ENCODE measurements at places on chromosomes 12 and 14. TPM values are rescaled to one million over a fixed set of nuclear protein-coding genes. Genes with fewer than 3 reads are reported as not detected.

DNA sequence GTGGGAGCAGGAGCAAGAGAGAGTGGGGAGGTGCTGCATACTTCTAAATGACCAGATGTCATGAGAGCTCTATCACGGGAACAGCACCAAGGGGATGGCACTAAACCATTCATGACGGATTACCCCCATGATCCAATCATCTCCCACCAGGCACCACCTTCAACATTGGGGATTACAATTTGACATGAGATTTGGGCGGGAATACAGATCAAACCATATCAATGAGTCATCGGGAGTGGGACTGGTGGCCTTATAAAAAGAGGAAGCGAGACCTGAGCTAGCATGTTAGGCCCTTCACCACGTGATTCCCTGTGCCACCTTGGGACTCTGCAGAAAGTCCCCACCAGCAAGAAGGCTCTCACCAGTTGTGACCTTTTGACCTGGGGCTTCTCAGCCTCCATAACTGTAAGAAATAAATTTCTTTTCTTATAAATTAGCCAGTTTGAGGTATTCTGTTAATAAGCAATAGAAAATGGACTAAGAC lies 28.7 kb downstream of the COX8C start:
- DNase-seq, result no peak

DNA sequence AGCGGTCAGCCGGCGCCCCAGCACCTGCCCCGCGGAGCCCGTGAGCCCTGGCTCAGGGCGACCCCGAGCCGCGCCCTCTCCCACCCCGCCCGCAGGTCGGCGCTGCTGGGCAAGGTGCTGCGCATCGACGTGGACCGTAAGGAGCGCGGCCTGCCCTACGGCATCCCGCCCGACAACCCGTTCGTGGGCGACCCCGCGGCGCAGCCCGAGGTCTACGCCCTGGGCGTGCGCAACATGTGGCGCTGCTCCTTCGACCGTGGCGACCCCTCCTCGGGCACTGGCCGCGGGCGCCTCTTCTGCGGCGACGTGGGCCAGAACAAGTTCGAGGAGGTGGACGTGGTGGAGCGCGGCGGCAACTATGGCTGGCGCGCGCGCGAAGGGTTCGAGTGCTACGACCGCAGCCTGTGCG lies 14.4 kb downstream of the HHIPL1 start:
- DNase-seq, result no peak

DNA sequence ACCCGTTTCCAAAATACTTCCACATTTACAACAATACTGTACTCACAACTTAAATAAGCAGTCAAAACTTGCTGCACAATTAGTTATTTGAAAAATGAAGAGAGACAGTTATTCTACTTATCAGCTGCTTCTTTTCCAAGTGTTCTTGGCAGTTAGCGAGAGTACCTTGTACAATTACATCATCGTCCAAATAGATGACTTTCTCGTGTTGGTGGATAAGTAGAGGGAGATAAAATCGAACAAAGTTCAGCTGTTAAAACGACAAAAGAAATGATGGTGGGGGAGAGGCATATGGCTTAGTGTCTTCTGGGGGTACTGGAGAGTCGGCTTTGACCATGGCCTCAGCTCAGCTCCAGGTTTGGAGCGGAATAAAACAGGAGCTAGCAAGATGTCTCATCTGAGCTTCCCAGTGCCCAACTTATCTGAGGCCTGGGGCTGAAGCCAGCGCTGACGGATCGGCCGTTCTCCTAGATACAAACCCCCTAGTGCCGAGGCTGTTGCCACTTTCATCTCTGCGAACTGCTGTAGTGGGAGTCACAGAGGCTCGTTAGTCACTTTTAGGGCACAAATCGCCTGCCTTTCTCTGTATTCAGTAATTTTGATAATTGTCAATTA lies 31.7 kb downstream of the TDG start:
- no peak for DNase-seq

GRCh38 chr12:78096909-78097597 lies 266.4 kb downstream of the NAV3 start:
- DNase-seq, result no peak

Gene MYH6
- not detected for total RNA-seq

Gene LTBP2
- total RNA-seq, result 1.2 TPM

- no peak for DNase-seq
These were observed 207.7 kb upstream of the PLEKHG7 start for GRCh38 chr12:92495108-92495507.

Gene GRIP1
- total RNA-seq, result 122 TPM

GRCh38 chr12:114697741-114698565 lies 14.0 kb upstream of the TBX3 start:
- DNase-seq, result no peak

Gene PTCSC3
- not detected for total RNA-seq

- DNase-seq, result no peak
These were observed 28.4 kb upstream of the SFSWAP start for GRCh38 chr12:131682510-131682895.

DNA sequence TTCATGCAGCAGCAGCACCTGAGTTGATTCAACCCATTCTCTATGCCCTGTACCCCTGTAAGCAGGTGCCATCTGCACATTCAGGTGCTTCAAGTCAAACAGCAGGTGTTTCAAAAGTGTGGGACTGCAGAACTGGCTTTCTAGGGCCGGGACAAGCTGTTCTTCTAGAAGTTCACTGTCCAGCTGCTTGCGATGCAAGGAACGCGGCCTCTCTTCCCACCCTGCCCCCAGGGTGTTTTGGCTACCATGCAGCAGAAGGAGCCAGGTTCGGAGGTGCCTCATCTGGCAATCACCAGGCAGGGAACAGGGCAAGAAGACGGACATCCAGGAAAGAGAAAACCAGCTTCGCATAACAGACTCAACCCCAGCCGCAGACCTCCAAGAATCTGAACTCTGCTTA lies 35.2 kb downstream of the TMEM132D start:
- no peak for DNase-seq

Gene TSPAN11
- 2.9 TPM for total RNA-seq

DNA sequence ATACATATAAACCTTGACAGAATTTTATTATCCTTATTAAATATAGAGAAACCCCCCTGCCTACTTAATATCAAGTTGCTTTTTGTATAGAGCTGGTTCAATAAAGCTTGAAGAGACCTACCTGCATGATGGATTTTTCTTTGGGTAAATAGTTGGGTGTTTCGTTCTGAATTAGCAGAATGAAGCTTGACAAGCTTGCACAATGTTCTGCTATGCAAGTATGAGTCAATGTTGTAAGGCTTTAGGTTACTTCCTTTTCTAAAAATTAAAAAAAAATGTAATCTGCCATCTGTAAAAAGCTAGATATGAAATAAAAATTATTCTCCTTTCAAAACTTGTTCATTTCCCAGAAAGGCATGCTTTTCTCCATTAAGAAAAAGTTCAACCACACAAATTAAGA lies 1662.6 kb upstream of the SEL1L start:
- no peak for DNase-seq

Gene RDH11
- total RNA-seq, result 128 TPM

DNA sequence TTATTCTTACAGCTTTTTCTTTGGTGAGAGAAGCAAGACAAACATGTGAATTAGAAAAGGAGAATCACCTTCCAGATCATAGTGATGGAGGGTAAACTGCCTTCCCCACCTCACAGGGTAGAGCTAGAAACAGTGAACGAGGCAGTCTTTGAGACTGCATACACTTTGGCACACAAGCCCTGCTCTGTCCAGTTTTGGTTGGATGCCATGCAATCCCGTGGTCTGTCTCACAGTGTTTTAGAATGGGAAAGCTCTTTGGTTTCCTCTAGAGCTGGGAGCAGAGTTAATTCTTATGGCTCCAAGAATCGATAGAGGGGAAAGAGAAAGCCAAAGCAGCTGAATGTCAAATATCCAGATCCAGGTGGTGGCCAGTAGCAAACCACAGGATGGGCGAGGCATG lies 21.9 kb downstream of the TDP1 start:
- DNase-seq, result no peak

DNA sequence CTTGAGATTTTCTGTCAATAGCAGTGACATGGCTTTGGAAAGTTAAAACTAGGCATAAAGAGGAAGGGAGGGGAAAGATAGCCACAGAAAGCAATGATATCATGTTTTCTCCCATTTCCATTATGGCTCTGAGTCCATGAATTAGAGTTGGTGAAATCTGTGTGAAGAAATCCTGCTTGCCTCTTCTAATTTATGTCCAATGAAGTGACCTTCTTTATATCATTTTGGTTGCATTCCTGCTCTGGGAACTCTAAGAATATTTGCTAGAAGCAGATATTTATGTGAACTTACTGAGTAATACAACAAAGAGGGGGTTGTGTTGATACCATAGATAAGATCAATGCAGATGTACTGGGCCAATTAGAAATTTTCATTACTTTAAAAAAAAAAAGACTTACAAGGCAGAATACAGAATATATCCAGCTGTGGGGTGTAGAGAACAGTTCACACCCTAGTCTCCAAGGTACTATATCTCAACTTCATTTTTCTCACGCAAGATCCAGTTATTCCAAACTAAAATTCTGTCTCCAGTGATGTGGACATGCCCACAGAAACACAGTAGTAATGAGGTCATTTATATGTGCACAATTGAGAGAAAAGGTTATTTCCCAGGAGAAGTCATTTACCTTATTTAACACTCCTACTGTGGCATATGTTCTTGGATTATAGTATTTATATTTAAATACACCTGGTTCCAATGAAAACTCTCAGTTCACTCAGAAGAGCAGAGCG lies 51.5 kb upstream of the KCNJ8 start:
- no peak for DNase-seq

Gene KRT6C
- total RNA-seq, result not detected

DNA sequence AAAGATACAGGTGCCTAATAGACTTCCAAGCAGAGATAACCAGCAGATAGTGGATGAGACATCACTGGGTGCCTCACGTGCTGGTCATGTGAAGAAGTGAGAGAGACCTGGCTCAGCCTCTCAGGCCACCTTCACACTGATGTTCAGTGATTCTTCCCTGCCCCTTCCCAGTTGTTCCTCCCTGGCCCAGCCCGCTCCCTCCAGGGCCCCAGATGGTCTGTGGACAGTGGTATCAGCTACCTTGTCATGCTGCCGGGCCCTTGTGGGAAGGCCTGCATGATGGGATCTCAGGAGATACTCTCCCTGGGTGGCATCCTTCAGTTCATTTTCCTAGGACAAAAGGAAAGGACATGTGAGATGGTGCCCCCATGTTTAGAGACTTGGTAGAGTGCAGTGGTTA lies 179.9 kb downstream of the PIWIL1 start:
- no peak for DNase-seq

Gene BRF1
- total RNA-seq, result 60.7 TPM

DNA sequence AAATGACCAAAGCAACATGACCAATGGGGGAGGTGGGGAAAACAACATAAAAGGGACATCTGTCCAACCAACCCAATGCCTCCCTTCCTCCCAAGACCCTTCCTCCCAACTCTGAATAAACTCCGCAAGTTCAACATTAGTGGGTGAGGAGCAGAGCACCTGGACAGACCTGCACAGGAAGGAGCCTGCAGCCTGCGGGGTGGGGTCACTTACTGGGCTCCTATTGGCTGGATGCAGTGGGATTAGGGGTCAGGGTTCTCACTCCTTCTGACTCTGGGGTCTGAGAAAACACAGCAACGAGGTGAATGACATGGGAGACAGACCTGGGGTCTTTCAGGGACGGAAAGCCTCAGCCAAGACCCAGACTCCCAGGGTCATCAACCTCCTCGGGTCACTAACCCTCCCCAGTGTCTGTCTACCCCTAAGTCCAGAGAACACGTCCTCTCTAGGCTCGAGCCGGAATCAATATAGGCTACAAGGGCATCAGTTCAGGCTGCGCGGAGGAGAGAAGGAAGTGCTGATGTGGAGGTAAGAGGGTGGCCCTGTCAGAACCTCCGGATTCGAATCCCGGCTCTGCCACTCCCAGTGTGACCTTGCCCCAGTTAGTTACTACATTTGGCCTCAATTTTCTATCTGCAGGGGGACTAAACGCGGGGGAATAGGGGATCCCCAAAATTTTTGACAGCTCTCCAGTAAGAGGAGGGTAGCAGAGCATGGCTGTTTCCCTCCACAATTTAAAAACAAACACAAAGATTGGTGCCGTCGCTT lies 860 bp downstream of the NDRG2 start:
- DNase-seq, result no peak

- no peak for DNase-seq
These were observed 1.9 kb upstream of the SCFD1 start for GRCh38 chr14:30620178-30620577.

DNA sequence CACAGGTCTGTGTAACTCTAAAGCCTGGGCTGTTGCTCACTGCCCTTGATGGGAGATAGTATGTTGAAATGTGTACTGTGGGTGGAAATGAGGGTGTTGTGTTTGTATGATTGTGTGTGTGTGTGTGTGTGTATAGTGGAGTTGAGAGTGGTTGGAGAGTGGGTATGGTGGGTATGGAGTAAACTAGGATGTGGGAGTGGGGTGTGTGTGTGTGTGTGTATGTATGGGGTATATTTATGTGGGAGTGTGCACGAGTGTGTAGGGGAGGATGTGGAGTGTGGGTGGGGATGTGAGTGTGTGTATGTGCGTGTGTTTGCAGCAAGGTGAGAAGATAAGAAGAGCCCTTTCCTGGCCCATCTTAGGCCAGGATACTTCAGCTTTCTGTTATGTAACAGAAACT lies 22.3 kb downstream of the RPH3A start:
- DNase-seq, result no peak

DNA sequence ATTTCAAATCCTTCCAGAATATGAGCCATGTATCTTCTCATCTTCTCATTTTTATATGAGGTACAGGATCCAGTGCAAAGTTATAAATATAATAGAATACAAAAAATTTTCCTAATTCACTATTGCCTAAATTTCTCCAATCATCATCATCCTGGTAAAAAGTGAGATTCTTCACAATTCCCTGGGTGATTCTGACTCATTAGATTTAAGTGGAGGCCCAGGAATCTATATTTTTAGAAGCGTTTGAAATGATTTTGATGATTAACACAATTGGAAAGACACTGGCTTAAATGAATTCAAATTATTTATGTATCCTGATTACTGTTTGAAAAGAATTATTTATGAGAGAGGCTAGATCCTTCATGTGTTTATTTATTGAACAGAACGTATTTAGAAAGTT lies 380.3 kb upstream of the PDE3A start:
- DNase-seq, result no peak

Gene NEUROD4
- total RNA-seq, result 2.9 TPM

- DNase-seq, result no peak
These were observed 34.1 kb downstream of the CYP46A1 start for GRCh38 chr14:99718031-99718810.

Gene CLEC4A
- 1.2 TPM for total RNA-seq

DNA sequence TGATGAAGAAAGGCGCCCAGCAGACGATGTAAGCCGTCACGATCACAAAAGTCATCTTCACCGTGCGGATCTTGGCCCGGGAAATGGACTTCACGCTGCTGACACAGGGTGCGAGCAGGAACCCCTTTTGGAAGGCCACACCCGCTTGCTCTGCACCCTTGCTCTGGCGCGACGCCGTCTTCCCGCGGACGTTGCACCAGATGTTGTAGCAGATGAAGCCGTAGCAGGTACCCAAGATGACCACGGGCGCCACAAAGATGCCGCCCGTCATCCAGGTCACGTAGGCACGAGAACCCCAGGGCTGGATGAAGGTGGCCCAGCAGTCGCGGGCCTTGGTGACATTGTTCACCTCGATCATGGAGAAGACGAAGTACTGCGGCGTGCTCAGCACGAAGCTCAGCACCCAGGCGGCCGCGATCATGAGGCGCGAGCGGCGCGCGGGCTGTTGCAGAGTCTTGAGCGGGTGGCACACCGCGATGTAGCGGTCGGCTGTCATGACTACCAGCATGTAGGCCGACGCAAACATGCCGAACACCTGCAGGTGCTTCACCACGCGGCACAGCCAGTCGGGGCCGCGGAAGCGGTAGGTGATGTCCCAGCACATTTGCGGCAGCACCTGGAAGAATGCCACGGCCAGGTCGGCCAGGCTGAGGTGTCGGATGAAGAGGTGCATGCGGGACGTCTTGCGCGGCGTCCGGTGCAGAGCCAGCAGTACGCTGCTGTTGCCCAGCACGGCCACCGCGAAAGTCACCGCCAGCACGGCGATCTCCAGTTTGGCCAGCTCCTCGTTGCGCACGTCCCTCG lies 890 bp downstream of the AVPR1A start:
- no peak for DNase-seq
